ENCODE measurements at places on chromosomes 5 and 9.
A peak's percentile ranks its signal among the peaks of the same experiment; 100 is the strongest.

- no peak for DNase-seq
Observed at GRCh38 chr5:27318701-27319100, 280.3 kb upstream of the CDH9 start.

GRCh38 chr9:89154651-89155336 is 23.8 kb downstream of the SHC3 start:
- DNase-seq: no peak

DNA sequence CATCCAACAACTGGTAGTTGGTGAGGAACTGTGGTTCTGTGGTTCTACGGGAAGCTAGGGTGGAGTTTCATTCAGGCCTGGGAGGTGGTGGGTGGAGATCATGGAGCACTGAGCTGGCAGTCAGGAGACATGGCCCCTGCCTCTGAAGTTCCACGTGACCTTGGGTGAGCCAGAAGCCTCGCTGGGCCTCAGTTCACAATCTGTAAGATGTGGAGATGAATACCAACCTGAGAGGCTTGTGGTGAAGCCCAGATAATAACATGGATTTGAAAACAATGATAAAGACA is 177.9 kb downstream of the MACROH2A1 start:
- DNase-seq: no peak

GRCh38 chr9:112047538-112048066 is 127.5 kb downstream of the SUSD1 start:
- no peak for DNase-seq

GRCh38 chr5:172918421-172919371 is 40.5 kb upstream of the RPL26L1 start:
- DNase-seq: no peak

DNA sequence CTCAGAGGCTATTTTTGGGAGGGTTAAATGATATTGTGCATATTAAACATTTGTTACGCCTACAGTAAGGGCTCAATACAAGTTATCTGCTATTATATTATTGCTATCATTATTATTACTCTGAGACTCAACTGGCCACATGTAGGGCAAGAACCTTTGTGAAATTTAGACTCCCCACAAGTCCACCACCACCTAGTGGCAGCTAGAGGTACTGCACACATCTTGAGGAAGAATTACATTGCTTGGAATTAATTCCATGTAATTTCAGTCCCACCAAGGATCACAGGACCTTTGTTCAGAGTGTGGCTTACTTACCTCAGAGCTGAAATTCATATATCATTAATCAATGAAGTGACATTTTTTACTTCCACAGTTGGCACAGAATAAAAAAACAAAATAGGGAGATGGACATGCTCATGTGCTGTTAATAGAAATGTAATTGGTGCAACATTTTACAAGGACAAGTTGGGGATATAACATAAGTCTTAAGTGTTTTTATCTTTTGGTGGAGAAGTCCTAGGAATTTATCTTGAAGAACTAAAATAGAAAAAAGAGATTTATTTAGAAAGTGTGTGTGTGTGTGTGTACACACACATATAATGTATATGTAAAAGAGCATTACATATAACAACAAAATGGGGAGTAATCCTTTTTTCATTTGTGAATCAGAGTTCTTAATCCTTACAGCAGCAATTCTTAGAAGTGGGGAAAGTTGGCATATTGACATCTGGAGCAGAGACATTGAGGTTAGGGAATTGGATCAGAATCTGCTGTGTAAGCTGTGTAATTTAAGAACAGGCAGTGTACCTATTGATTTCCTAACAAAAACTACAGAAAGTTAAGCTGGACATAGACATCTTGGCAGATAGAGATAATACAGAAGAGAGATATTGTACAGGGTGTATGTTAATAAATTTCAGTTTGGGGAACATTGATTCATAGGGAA is 11.2 kb downstream of the MSANTD3 start:
- DNase-seq: peak; percentile 22

- DNase-seq: no peak
Observed at GRCh38 chr5:140235791-140236551, 61.0 kb downstream of the CYSTM1 start.

DNA sequence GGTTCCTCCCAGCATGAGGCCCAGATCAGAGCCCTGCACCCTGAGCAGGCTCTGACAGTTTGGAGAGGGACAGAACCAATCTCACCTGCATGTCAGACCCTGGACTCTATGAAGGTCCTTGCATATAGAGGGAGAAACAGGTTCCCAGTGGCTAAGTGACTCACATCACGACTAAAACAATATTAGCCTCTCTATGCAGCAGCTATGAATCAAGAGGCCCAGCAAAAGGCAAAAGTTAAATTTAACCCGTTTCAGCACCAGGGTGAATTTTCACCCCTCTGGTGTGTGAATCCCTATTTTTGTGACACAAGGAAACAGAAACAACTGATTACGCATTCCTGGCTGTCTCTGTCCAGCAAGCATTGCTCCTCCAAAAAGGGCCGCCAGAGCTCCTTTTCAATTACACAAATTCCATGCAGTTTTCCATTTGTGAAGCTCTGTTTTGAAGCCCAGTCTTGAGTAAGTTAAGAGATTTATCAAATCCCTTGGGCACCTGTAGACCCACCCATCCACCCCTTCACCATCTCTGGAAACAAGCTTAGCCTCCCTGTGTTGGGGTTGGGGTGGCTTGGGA is 136.6 kb downstream of the GABBR2 start:
- no peak for DNase-seq
